RWPE1 (cell line): ENCODE measurements at places on chromosomes 1 and 21.

DNA sequence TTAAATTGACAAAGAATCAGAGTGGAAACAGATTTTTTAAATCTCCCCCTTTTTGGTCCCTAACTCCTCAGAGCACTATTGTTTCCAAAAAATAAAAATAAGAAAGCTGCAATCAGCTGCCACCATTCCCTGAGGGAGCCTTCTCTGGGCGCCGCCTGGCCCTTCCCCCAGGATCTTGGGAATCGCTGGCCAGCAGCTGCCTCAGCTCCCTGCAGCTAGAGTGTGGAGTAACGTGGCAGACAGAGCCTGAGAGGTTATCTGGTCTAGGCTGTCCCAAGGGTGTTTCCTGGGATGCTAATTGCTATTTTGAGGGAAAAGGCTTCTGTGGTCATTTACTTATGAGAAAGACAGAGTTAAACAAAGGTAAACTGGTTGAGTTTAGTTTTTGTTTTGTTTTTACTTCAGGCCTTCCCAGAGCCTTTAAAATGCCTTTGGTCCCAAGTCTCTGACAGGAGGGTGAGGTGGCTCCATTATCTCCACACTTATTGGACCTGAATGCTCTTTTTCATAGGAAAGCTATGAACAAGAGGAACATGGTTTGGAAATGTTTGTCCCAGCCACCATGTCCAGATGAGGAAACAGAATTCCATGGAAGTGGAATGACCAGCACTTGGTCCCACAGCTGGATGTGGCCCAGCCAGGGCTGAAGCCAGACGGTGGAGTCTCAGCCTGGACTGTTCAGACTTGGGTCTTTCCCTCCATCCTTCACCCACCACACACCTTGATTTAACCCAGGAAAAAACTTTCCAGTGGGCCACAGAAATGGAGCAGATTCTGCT lies 14.1 kb upstream of the KIAA1614 start:
- no peak for DNase-seq

DNA sequence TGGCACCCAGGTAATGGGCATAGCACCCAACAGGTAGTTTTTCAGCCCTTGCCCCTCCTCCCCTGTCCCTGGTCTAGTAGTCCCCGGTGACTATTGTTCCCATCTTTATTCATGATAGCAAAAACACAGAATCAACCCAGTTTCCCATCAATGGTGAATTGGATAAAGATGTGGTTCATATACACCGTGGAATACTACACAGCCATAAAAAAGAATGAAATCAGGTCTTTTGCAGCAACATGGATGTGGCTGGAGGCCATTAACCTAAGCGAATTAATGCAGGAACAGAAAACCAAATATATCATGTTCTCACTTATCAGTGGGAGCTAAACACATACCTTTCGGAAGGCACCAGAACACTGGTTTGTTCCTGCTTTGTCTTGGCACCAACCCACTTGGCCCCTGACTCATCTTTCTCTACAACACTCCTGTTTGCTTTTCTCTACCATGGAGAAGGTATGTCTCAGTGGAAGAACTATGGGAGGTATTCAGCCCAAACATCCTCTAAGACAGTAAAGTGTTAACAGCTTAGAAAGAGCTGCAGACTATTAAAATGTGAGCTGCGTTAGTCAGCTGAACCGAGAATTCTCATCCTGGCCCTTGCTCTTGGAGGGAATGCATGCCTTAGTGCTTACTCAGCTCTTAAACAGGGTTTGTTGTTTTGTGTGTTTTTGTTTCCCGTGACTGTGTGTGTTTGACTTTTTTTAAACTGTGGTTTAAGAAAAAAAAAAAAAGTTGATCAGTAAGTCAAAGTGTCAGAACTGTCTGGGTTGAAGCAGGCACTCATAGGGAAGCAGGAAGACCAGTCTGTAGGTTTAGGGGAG lies 203.0 kb downstream of the TOMM20 start:
- peak; percentile 89 for DNase-seq

DNA sequence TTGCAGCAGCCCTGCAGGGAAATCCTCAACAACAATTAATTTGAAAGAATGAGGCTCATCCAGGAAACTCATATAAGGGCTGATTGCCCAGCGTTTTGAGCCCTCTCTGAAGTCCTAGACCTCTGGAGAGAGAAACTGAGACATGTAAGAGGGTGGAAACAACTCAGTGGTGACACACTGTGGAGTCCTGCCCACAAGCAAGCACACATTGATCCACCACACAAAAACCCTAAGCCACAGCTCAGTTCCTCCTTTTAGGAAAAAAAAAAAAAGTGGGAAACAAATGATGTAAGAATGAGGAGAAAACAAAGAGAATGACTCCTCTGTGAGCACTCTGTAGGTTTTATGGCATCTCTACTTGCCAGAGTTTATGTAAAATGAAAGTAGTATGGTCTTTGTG lies 22.9 kb upstream of the PLA2G5 start:
- DNase-seq = no peak

GRCh38 chr1:18542351-18542750 lies 61.6 kb downstream of the KLHDC7A start:
- DNase-seq = no peak
